CD4-positive, alpha-beta T cell treated with Interleukin-6 at 100 ng/mL for 8 hours (primary cell): ENCODE measurements at places on chromosomes 4 and X.

- DNase-seq: no peak
Observed at GRCh38 chr4:143344041-143344440, 7.4 kb downstream of the GAB1 start.

DNA sequence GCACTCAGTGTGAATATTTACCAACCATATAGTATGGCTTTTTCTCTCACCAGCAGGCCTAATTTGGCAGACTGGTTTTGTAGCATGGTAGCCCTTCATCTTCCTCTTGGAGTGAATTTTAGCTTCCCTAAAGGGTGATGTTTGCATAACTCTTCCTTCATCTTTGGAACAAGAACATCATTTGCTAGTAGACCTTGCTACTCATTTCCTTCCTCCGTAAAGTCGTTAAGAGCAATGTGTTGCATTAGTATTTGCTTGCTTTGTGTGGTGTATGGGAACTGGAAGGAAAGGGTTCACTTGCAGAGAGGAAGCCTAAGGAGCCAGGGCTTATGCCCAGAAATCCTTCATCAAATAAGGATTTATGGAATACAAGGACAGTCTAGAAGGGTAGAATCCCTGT lies 50.2 kb upstream of the PGRMC2 start:
- DNase-seq: no peak

- no peak for DNase-seq
Observed at GRCh38 chr4:145842224-145842887, 96.3 kb downstream of the ZNF827 start.

GRCh38 chrX:120120223-120120622 lies 4.5 kb upstream of the RHOXF1 start:
- no peak for DNase-seq

GRCh38 chrX:15676886-15677285 lies 12.3 kb upstream of the CLTRN start:
- no peak for DNase-seq

DNA sequence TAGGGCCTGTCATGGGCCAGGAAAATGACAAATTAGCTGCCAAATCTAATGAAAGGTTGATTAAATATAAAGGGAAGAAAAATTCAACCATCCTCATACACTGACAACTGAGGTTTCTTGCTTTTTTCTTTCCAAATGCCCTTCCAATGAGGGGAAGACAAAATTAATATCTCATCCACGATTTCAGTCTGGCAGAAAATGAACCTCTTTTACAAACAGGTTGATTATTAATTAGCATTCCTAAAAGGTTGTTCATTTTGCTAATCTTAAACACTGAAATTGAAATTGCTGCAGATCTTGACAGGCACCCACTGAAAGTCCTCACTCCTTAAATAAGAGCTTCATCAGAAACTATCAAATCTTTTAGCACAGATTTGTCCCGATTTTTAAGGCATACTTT lies 45.5 kb downstream of the NPFFR2 start:
- no peak for DNase-seq

DNA sequence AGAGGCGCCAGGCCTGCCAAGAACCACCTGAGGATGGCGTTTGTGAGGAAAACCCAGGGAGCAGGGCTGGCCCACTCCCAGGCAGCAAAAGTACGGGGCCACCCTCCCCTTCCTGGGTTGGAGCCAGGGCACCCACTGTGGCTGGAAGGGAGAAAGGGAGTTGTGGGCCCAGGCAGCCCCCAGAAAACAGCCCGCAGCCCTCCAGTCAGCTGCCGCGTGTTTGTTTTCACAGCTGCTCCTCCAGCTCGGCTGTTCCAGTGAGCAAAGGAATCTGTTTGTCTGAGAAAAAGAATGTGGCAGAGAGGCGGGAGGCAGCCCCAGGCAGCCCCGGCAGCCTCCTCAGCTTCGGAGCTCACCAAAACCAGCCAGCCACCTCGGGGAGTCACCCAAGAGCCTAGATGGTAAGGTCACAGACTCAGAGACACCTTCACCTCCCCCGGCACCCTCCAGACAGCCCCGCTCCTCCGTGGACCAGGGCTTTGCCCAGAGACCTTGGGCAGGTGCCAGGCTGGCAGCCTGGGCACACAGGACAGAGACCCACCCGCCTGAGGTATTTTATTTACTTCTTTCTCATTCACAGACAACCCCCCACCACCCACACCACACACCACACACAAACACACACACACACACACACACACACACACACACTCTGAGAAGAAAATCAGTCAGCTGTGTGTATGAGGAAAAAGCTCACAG lies 338.1 kb downstream of the BCOR start:
- DNase-seq: no peak

- no peak for DNase-seq
Observed at GRCh38 chrX:75781611-75782010, 3.4 kb downstream of the MAGEE2 start.

- DNase-seq: no peak
Observed at GRCh38 chr4:34091451-34091850, 2152.9 kb downstream of the ARAP2 start.

DNA sequence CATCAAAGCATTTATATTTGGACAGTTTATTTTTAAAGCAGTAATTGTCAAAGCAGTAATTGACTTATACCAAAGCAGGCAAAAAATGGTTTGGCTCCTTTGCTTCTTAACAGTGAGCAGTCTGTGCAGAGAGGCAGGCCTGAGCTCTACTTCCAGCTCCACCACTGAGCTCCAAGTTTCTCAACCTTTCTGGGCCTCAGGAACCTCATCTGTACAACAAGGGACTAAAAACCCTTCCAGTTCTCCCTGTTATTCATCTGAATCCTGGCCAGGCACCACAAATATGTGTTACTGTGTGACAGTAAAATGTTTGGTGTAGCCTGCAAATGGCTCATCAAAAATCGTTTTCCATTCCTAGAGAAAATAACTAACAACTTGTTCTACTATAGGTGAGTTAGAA lies 88.7 kb upstream of the TTC29 start:
- DNase-seq: no peak

- DNase-seq: peak; percentile 4
Observed at GRCh38 chr4:174423257-174423944, 98.9 kb downstream of the HPGD start.

DNA sequence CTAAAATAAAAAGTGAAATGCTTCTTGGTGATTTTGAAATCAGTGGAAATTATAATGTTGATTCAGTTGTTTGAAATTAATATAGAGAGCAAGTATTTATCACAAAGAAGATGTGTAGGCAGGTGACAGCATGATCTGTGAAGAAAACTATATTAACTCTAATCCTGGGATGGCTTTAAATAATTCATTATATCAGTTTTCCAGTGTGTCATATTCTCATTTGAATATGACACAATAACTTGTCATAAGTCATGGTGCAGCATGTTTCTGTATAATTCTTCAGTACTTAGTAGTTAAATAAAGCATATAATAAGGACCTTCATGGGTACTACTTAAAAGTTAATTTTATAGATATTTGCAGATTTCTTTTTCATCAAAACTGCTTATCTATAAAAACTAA lies 573.6 kb downstream of the INPP4B start:
- DNase-seq: no peak

GRCh38 chr4:80017125-80017854 lies 55.7 kb downstream of the ANTXR2 start:
- no peak for DNase-seq

- DNase-seq: no peak
Observed at GRCh38 chr4:2574863-2575262, 38.4 kb downstream of the FAM193A start.

- DNase-seq: peak; percentile 83
Observed at GRCh38 chrX:11759461-11760311, 1.6 kb downstream of the MSL3 start.

- DNase-seq: no peak
Observed at GRCh38 chrX:40167850-40168479, 70.2 kb upstream of the BCOR start.

GRCh38 chr4:42488114-42488513 lies 90.8 kb downstream of the SHISA3 start:
- DNase-seq: no peak

GRCh38 chr4:188198982-188199792 lies 59.9 kb downstream of the TRIML1 start:
- DNase-seq: no peak

DNA sequence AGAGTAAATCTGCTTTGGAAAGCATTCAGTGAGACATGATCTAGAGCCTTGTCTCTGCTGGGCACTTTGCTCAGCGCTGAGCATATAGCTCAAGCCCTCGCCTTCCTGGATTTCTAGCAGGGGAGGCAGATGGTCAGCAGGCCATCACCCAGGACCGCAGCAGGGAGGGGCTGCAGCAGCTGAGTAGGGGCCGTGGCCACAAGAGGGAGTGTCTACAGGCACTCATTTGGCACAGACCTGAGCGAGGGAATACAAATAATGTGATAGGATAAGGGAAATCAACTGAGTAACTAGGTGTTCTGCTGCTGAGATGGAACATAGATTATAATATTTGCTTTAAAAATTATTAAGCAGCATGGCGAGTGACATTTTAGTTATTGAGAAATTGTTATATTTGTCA lies 30.2 kb downstream of the OFD1 start:
- no peak for DNase-seq

DNA sequence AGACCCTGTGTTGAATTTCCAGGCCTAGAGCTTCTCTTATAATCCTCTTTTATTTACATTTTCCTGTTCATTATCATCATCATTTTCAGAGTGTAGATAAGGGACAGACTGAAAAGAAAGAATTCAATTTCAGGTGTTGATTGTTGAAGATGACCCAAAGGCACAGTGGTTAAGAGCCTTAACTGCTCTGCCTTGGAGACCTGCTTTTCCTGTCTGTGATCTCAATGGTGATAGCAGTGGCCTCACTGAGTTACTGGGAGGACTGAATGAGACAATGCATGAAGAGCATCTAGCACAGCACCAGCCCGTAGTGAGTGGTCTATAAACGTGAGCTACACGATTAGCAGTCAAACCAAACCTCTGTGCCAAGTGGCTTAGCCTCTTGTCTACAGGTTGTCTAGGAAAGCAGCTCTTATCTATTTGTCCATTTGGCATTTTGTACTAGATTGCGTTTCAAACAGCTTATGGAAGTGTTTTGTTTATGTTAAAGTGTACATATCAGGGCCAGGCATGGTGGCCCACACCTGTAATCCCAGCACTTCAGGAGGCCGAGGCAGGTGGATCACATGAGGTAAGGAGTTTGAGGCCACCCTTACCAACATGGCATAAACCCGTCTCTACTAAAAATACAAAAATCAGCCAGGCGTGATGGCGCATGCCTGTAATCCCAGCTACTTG lies 41.5 kb downstream of the SETD7 start:
- no peak for DNase-seq
